ENCODE measurements at places on chromosomes 11 and 22. TPM values are rescaled to one million over a fixed set of nuclear protein-coding genes. Genes with fewer than 3 reads are reported as not detected.

Gene PANX3
- total RNA-seq: not detected

Gene CD44
- 296 TPM for total RNA-seq

Gene CHCHD10
- total RNA-seq: 37.1 TPM

Gene KCNQ1
- total RNA-seq: 0.46 TPM

Gene NLRP6
- total RNA-seq: not detected

Gene KLHDC7B
- total RNA-seq: not detected

Gene NEFH
- total RNA-seq: 2.3 TPM

Gene BBOX1
- total RNA-seq: not detected

GRCh38 chr22:23357053-23357452 is 176.7 kb downstream of the BCR start:
- DNase-seq: no peak

- no peak for DNase-seq
Observed at GRCh38 chr22:38842512-38843200, 1.2 kb downstream of the NPTXR start.

- DNase-seq: no peak
Observed at GRCh38 chr11:41250408-41250935, 209.0 kb downstream of the LRRC4C start.

- DNase-seq: no peak
Observed at GRCh38 chr11:15903246-15903645, 453.1 kb downstream of the SOX6 start.

DNA sequence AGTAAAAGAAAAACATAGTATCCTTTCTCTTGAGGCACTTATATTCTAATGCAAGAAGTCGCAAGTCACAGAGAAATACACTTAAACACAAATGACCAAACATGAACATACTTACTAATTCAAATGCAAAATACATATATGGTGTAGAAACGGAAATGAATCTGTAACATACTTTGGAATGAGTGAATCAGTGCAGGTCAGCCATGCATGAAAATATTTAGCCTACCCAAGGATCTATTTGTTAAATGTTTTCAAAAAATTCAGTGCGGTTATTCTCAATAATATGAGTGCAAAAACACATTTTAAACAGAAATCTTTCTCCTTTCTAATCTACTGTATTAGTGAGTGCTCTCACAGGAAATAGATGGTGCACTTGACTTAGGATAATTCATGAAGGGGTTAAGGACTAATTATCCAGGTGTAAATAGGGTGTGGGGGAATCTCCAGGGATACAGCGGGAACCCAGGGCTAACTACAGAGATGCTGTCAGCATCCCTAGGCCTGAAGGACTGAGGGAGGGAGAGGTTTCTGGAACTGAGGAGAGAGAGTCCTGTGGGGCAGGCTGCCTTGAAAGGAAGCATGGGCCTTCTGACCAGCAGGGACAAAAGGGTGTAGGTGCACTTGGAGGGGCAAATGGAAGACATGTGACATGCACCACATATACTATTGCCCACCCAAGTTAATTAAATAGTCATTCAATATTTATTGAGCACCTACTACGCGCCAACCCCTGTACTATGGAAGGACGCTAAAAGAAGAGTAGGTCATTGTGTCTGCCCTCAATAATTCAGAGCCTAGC is 139.2 kb downstream of the MAML2 start:
- DNase-seq: no peak

- DNase-seq: no peak
Observed at GRCh38 chr22:30572840-30573593, 1.4 kb downstream of the GAL3ST1 start.

- no peak for DNase-seq
Observed at GRCh38 chr22:43136255-43136654, 6.9 kb downstream of the MCAT start.

- DNase-seq: no peak
Observed at GRCh38 chr11:61632096-61632495, 48.1 kb upstream of the DAGLA start.

GRCh38 chr11:62315431-62315830 is 16.6 kb upstream of the SCGB1D4 start:
- DNase-seq: no peak

DNA sequence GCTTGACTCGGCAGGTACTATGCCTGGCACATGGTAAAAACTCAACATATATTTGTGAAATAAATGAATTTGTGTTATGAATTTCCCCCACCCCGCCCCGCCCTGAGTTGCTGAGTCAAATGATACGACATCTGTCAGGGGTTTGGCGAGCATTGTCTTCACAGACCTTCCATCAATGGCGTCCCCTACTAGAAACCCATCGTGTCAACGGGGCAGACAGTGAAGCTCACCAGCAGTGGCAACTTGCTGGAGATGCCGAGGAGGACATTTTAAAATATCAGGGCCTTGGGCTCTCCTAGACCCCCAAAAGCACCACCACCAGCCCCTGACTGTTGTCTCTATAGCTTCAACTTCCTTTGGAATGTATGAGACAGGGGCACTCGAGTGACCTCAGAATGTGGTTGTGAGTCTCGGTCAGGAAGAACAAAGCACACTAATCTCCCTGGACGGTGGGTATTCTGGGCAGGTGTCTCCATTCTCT is 761 bp upstream of the NXF1 start:
- no peak for DNase-seq

- DNase-seq: no peak
Observed at GRCh38 chr11:78957476-78958245, 383.0 kb upstream of the NARS2 start.

DNA sequence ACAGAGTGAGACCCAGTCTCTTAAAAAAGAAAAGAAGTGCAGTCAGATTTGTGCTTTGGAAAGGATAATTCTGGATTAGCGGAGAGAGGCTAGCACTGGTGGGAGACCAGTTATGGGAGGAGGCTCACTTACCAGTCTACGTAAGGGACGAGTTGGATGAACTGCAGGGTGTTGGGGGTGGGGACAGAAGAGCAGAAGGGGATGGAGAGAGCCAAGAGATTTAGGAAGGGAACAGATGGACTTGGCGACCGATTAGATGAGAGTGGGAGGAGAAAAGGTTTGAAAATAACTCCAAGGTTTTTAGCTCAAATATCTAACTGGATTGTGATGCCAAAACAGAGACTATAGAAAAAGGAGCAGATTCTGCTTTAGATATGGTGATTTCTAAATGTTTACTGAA is 81.4 kb downstream of the SFI1 start:
- DNase-seq: no peak

GRCh38 chr11:93585758-93586157 is 42.6 kb upstream of the SMCO4 start:
- peak; percentile 57 for DNase-seq

GRCh38 chr11:4576880-4577279 is 4.7 kb upstream of the OR52I2 start:
- DNase-seq: no peak

DNA sequence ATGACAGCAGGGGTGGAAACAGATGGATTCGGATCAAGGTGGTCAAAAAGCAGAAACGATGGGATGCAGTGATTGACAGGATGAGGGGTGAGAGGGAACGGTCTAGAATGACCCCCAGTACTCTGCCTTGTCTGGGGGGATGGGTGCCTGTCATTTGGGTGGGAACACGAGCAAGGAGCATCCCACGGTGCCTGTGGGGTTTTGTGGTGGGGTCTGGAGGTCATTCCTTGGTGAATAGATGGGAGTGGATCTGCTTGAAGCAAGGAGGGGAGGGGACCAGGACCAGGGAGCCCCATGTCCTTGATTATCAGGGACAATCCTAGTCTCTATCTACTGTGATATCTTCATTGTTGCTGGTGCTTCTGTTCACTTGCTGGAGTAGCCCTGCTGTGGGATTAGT is 8.1 kb upstream of the CERK start:
- no peak for DNase-seq

GRCh38 chr11:24233041-24233440 is 263.8 kb upstream of the LUZP2 start:
- no peak for DNase-seq

DNA sequence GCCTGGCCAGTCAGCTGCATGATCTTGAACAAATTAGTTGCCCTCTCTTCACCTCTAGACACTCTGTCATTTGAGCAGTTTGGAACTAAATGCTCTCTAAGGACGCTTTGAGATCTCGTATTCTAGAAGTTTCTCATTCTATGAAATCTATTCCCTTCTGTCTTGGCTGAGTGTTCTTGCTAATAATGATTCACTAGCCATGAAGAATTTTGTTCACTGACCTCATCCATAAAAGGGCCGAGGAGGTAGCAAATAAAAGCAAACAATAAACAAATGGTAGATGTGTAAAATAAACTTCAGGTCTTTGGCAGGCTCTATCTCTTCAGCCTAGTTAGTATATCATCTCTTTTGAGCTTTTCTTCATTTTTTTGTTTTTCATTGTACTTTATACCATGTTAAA is 76.6 kb downstream of the USP35 start:
- no peak for DNase-seq

DNA sequence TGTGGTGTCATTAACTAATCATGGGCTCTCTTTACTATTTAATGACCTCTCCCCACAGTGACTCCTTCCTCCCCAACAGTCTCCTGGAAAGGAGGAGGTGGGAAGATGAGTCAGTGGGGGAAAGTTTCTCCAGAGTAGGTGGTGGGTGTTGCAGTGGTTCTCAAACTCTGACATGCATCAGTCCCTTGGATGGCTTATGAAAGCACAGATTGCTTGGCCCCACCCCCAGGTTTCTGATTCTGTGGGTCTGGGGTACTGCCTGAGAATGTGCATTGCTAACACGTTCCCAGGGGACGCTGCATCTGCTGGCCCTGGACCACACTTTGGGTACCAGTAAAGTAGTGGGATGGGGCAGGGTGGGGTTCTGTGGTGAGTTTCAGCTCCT is 9.8 kb downstream of the CD82 start:
- peak; percentile 44 for DNase-seq

DNA sequence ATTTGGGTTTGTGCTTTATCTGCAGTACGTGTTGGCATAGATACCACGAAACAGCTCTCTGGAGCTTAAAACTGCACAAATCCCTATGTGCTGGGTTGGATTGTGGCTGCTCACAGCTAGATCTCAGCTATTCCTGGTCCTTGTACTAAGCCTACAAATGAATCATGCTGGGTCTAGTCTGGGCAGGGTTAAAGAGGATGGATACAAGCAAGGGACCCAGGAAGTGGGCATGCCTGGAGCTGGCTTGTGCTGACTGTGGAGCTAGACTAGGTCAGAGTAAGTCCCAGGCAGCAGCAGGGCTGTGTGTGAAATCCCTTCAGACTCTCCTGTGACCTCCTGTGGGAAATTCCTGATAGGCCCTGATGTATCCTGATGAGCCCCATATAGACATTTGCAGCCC is 3.9 kb upstream of the E2F8 start:
- no peak for DNase-seq

- no peak for DNase-seq
Observed at GRCh38 chr11:128467041-128467440, 120.3 kb downstream of the ETS1 start.

DNA sequence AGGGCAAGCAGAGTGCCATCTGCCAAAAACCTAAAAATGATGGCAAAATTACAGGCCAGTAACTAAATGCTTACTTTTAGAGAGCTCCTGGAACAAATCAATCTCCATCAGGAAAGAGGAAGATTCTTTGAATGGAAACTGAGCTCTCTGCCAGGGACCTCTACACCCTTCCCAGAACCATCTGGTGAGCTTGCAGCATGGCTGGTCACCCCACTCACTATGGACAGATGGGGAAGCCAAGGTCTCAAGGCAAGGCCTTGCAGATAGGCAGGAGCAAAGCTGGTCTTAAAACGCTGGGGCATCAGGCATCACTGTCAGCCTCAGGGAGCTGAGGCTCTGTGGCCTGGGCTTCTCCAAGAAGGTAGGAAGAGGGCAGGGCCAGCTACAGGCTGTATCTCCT is 36.2 kb downstream of the SERGEF start:
- DNase-seq: no peak

GRCh38 chr11:19359221-19360000 is 118.7 kb upstream of the E2F8 start:
- DNase-seq: no peak
